ENCODE measurements at places on chromosomes 5 and 9. TPM values are rescaled to one million over a fixed set of nuclear protein-coding genes. Genes with fewer than 3 reads are reported as not detected.

TCF7 gene
- total RNA-seq, result 0.92 TPM

C9orf152 gene
- not detected for total RNA-seq

ECPAS gene
- total RNA-seq, result 125 TPM

PCAT7 gene
- not detected for total RNA-seq

PLCXD3 gene
- total RNA-seq, result 23.5 TPM

SPARC gene
- total RNA-seq, result 157 TPM

CCIN gene
- 0.23 TPM for total RNA-seq

SH3GL2 gene
- total RNA-seq, result 52.1 TPM

PPP1R26 gene
- total RNA-seq, result 33.0 TPM

UGCG gene
- 83.7 TPM for total RNA-seq

BNIP1 gene
- 17.8 TPM for total RNA-seq

CCNJL gene
- total RNA-seq, result 2.5 TPM
